Adrenal gland (tissue), 19 donors: ENCODE measurements at places on chromosomes 16 and 17. TPM values are rescaled to one million over a fixed set of nuclear protein-coding genes. Genes with fewer than 3 reads are reported as not detected.

Gene PYY
- total RNA-seq, result not detected

Gene KREMEN2
- not detected for total RNA-seq

Gene IRF8
- 40.1 TPM for total RNA-seq

Gene P3H4
- 38.1 TPM for total RNA-seq

DNA sequence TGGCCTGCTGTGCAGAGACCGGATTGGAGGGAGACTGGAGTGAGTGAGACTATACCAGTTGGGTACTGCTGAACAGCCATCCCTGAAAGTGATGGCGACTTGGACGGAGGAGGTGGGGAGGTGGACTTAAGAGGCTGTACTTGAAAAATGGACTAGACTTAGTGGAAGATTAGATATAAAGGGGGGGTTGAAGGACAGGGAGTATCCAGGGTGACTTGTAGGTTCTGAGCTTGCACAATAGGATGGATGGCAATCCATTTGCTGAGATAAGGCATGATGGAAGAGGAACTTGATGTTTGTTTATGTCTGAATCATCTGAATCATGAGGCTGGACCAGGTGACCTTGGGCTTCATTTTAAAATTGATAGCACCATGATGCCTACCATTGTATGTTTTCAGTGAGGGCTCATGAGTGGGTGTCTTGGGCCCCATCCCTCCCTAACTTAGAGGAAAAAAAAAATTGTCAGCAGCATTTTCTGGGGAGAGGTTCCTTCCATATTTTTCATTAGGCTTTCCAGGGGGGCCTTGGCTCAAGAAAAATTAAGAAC is 41.2 kb downstream of the PRKCA start:
- peak overlapping the region; percentile 26 for H3K27ac ChIP-seq
- DNase-seq, result no peak
- H3K36me3 ChIP-seq, result no peaks in the 10 kb centered on the region
- H3K4me1 ChIP-seq, result peaks cover 48% of the 10 kb centered on the region
- no peak overlapping the region for H3K4me3 ChIP-seq

- no peak overlapping the region for H3K27ac ChIP-seq
- peaks cover 17% of the 10 kb centered on the region for H3K27me3 ChIP-seq
- DNase-seq, result no peak
- peaks cover 24% of the 10 kb centered on the region for H3K4me1 ChIP-seq
- H3K36me3 ChIP-seq, result no peaks in the 10 kb centered on the region
Measured at GRCh38 chr16:88939972-88940861, 36.8 kb downstream of the CBFA2T3 start.

DNA sequence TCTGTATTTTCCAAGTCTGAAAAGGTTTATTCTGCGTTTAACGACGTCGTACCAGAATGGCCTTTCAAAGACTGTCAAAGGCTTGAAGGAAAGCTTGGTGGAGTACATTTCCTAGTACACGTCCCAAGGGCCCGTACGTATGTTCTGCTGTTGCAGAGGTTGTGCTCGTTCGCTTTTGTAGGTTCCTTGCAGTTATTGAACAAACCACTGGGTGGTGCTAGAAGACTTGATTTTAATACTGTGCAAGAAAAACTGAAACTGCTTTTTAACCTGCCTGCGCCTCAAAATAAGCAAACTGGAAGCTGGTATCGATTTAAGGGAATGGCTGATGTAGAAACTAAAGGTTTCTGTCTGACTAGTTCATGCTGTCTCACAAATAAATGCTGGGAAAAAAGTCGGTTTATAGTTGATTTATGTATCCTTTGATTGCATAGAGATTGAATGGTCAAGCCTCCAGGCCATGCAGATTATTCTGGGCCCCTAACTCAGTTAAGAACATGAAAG is 54.6 kb downstream of the USP10 start:
- H3K36me3 ChIP-seq, result no peaks in the 10 kb centered on the region
- peak; percentile 77 for DNase-seq
- H3K27me3 ChIP-seq, result no peaks in the 10 kb centered on the region
- H3K27ac ChIP-seq, result peak overlapping the region; percentile 10

DNA sequence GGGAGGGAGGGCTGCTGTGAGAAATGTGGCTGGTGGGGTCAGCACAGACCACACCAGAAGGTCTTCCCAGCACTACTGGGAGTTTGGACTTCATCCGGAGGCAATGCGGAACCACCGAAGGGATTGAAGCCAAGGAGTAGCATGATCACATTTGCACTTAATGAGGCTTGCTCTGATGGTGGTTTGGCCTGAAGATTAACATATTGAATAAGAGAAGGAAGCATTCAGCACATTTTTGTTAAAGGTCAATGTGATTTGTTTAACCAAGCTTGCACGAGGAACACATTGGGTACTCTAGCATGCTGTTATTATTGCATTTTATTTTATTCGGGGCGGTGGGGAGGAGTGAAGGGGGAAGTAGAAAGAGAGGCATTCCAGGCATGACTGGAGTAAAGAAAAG is 378.6 kb downstream of the UTP18 start:
- no peak overlapping the region for H3K4me3 ChIP-seq
- no peaks in the 10 kb centered on the region for H3K4me1 ChIP-seq
- DNase-seq, result no peak
- H3K27me3 ChIP-seq, result no peaks in the 10 kb centered on the region

GRCh38 chr16:10852948-10853347 is 24.1 kb upstream of the CIITA start:
- no peaks in the 10 kb centered on the region for H3K36me3 ChIP-seq
- H3K4me3 ChIP-seq, result no peak overlapping the region
- H3K27me3 ChIP-seq, result no peaks in the 10 kb centered on the region

GRCh38 chr16:52070341-52071057 is 476.4 kb downstream of the TOX3 start:
- no peaks in the 10 kb centered on the region for H3K4me1 ChIP-seq
- no peaks in the 10 kb centered on the region for H3K36me3 ChIP-seq
- H3K4me3 ChIP-seq, result no peak overlapping the region
- DNase-seq, result no peak

DNA sequence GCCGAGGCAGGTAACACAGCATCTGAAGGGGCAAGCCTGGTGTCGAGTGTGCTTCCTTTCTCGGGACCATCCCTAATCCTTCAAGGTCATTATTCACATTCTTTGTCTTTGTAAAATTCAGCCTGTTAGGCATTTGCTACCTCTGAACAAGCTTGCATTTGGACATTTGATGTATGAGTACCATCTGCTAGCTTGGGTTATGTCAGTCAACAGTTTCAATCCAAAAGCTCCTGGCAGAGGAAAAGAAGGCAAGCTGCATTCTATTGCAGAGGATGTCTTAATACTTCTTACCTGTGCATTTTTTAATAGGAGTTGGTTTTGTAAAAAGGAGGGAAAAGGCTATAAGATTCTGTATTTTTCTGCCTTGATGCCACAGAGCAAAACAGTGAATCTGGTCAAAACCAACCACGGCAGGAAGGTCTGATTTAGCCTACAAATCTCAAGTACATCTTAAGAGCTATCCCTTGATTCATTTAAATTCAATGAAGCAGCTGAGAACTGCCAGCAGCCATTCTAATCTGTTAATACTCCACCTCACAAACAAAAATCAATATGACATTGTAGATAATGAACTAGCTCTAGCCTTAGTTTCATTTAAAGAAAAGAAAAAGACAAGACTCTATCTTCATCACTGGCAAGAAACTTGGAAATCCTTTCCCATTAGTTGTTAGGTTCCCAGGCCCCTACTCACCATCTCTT is 39.0 kb downstream of the TEX2 start:
- H3K4me3 ChIP-seq, result no peak overlapping the region
- H3K27me3 ChIP-seq, result no peaks in the 10 kb centered on the region
- H3K27ac ChIP-seq, result no peak overlapping the region
- H3K4me1 ChIP-seq, result peaks cover 9% of the 10 kb centered on the region
- H3K36me3 ChIP-seq, result no peaks in the 10 kb centered on the region

DNA sequence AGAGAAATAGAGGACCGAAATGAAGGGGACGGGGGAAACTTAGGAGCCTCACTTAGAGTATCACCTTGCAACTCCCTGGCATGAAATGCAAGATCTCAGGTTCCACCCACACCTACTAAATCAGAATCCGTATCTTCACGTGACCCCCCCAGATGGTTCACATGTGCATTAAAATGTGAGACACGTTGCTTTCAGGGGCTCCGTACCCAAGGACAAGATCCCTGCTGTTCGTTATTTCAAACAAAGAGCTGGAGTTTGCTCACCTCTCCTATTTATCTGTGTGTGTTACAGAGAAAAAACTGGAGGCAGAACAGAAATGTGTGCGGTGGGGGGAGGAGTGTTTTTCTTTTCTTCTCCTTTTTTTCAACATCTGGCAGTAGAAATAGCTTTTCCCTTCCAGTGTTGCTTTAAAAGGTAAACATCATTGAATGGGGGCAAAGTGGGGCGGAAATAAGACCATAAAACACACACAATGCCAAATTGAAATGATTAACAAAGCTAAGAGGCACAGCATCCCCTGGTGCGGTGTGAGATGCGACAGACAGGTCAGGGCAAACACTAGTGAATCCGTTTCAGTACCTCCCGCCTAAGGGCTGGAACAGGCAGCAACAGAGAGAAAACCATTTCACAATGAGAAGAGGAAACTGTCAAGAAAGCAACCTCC is 145.4 kb downstream of the SOX9 start:
- H3K27me3 ChIP-seq, result no peaks in the 10 kb centered on the region
- DNase-seq, result no peak
- no peak overlapping the region for H3K4me3 ChIP-seq
- H3K27ac ChIP-seq, result no peak overlapping the region
- H3K4me1 ChIP-seq, result no peaks in the 10 kb centered on the region

GRCh38 chr16:14538604-14539003 is 91.5 kb downstream of the PARN start:
- DNase-seq, result no peak
- H3K4me1 ChIP-seq, result peaks cover 6% of the 10 kb centered on the region
- no peaks in the 10 kb centered on the region for H3K36me3 ChIP-seq

GRCh38 chr17:64574646-64575045 is 67.9 kb downstream of the CEP95 start:
- peaks cover 14% of the 10 kb centered on the region for H3K4me1 ChIP-seq
- no peak overlapping the region for H3K27ac ChIP-seq
- no peaks in the 10 kb centered on the region for H3K27me3 ChIP-seq
- DNase-seq, result no peak
- no peak overlapping the region for H3K4me3 ChIP-seq
- peaks cover 29% of the 10 kb centered on the region for H3K36me3 ChIP-seq

- no peaks in the 10 kb centered on the region for H3K4me1 ChIP-seq
- DNase-seq, result no peak
- H3K27me3 ChIP-seq, result peaks cover 16% of the 10 kb centered on the region
- no peak overlapping the region for H3K4me3 ChIP-seq
Measured at GRCh38 chr16:88965411-88965810, 11.6 kb downstream of the CBFA2T3 start.

DNA sequence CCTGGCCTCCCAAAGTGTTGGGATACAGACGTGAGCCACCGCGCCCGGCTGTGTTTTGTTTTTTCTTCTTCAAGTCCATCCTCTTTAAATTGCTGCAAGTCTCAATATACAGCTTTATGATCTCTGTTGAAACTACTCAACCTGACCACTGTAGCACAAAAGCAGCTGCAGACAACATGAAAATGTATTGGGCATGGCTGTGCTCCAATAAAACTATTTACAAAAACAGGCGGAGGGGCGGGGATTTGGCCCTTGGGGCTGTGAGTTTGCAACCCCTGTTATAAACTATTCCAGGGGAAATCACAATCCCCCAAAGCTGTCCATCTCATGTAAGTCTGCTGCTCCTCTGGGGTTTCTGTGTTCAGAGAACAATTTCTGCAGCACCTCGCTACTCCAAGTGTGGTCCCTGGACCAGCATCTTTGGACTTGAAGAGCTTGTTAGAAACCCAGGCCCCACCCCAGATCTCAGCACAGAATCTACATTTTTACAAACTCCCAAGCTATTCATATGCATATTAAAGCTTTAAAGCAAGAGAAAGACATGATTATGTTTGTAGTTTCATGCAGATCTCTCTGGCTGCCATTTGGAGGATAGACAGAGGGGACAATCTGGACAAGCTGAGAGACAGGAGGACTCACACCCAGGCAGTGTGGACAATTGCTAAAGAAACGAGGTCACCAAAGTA is 33.6 kb downstream of the TEKT5 start:
- H3K4me3 ChIP-seq, result no peak overlapping the region
- no peak for DNase-seq
- H3K27me3 ChIP-seq, result peaks cover 3% of the 10 kb centered on the region
- H3K4me1 ChIP-seq, result no peaks in the 10 kb centered on the region
- H3K36me3 ChIP-seq, result no peaks in the 10 kb centered on the region

DNA sequence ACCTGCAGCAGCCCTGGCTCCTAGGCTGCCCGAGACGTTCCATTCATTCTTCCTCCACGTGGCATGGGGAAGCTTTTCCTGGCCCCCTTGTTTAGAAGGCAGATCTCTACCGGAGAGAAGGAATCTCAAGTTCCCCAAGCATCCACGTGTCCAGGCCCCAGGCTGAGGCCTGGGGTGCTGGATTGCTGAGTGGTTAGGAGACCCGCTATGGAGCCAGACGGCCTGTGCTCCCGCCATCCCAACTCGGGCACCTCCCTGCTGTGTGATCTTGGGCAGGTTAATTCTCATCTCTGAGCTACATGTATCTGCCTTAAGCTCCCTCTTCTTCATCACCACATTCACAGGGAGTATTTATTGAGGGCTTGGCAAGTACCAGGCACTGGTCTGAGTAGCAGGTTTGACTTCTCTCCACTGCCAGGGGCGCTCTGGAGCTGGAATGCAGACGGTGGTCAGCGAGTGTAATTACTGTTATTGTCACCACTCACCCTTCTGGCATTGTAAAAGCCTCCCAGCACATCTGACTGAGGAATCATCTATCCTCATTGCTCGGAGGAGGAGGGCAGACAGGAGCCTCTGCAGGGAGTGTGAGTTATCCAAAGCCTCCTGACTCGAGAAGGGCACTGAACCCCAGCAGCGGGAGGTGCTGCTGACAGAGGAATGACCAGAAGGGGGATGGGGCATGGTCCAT is 1.1 kb upstream of the ADGRG1 start:
- no peaks in the 10 kb centered on the region for H3K27me3 ChIP-seq
- DNase-seq, result no peak
- no peaks in the 10 kb centered on the region for H3K36me3 ChIP-seq
- no peak overlapping the region for H3K4me3 ChIP-seq
- peak overlapping the region; percentile 45 for H3K27ac ChIP-seq
- peaks cover 41% of the 10 kb centered on the region for H3K4me1 ChIP-seq

DNA sequence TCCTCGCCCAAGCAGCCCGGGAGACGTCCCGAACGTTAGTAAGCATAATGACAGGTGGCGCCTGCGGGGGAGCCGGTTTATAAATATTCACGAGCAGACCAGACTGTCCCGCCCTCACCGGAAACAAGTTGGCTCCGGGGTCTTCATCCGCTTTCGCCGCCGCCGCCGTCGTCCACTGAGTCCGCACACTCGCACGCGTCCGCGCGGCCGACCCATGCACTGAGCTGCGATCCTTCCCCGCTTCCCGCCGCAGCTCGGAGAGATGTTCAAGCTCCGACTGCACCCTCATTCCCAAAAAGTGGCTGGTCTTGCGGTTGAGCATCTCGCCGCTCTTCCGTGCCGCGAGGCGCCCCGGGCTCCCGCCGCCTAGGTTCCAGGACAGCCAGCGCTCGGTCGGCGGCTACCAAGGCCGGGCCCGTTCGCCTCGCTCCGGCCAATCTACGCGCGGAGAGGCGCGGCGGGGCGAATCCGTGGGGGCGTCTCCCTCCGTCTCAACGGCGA is 385 bp downstream of the CFAP119 start:
- peaks cover 31% of the 10 kb centered on the region for H3K4me1 ChIP-seq
- no peaks in the 10 kb centered on the region for H3K36me3 ChIP-seq
- peak overlapping the region; percentile 45 for H3K27ac ChIP-seq
- no peak overlapping the region for H3K4me3 ChIP-seq

- peak overlapping the region; percentile 89 for H3K27ac ChIP-seq
- DNase-seq, result no peak
- H3K36me3 ChIP-seq, result no peaks in the 10 kb centered on the region
Measured at GRCh38 chr17:45409659-45410076, 23.0 kb downstream of the ARHGAP27 start.

- H3K36me3 ChIP-seq, result no peaks in the 10 kb centered on the region
- DNase-seq, result no peak
- peaks cover 15% of the 10 kb centered on the region for H3K27me3 ChIP-seq
Measured at GRCh38 chr17:40363111-40363827, 1.3 kb downstream of the GJD3 start.
